ENCODE measurements at places on chromosomes 1 and 21.

- no peak for DNase-seq
These were observed 27.2 kb upstream of the MAN1A2 start for GRCh38 chr1:117339866-117340700.

GRCh38 chr1:17706445-17706844 lies 48.7 kb upstream of the ACTL8 start:
- no peak for DNase-seq

- peak; percentile 69 for DNase-seq
These were observed 9.9 kb downstream of the TOR1AIP2 start for GRCh38 chr1:179867493-179868330.

DNA sequence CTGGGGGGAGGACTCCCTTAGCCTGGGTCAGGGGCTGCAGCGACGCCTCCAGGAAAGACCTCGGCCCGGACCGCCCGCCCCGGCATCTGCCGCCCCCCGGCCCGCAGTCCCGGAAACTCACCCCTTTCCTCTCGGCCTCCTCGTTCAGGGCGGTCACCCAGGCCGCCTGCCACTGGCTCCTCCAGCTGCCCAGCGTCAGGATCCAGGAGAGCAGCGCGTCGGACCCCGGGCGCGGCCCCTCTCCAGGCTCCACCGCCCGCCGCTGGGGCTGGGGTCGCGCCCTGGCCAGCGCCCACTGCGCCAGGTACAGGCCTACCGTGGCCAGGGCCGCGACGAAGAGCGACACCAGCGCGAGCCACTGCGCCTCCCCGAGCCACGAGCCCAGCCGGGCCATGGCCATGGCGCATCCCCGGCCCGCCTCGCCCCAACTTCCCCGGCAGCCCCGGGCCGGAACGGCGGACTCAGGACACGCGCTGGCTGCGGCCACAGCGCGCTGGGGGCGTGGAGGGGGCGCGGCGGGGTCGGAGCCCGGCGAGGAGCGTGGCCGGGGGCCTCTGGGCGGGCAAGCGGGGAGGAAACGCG lies 478 bp downstream of the C2CD2 start:
- no peak for DNase-seq

- DNase-seq, result no peak
These were observed 75.7 kb downstream of the PHTF1 start for GRCh38 chr1:113683384-113684152.

- no peak for DNase-seq
These were observed 28.2 kb downstream of the UBE2U start for GRCh38 chr1:64231654-64232053.

- no peak for DNase-seq
These were observed 50.6 kb downstream of the CHML start for GRCh38 chr1:241589521-241589920.

DNA sequence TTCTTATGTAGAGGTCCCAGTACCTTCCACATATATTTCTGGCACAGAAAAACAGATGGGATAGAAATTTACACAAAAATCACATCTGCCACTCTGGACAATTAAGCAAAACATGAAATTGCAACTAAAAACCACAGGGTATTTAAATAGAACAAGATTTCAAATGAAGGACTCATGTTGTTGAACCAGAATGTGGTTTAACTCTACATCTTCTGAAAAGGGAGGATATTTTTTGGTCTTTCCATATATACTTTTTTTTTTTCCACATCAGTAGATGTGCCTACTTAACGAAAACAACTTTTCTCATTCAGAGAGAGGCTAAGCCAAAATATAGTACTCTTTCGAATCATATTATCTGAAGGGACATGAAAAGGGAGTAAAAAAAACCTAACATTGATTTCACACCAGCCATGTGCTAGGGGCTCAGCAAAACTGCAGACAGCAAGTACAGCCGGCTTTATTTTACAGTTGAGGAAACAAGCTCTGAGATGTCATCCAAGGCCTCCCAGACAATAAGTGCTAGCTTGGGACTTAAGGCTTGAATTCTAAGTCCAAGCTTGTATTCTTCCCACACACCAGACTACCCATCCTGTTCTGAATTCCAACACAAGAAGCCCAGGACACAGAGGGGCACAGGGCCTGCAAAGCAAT lies 208.9 kb downstream of the PBX1 start:
- DNase-seq, result no peak

GRCh38 chr1:155698382-155699038 lies 9.6 kb downstream of the DAP3 start:
- no peak for DNase-seq

DNA sequence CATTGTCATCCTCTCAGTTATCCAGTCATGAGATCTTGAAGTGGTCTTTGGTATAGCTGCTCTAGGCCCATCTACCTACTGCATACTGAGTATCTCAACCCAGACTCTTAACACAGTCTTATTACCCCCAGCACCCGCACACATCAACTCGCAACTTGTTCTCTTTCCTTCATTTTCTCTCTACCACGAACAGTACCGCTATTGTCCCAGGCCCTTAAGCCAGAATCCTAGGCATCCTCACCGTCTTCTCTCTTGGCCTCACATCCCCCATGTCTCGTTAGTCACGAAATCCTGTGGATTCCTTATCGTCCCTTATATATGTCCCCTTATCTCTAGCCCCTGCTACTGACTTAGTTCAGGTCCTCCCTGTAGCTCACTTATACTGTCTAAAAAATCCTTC lies 126.4 kb downstream of the TMEM53 start:
- DNase-seq, result no peak

- DNase-seq, result no peak
These were observed 276.4 kb upstream of the B3GALT2 start for GRCh38 chr1:193462629-193463320.

DNA sequence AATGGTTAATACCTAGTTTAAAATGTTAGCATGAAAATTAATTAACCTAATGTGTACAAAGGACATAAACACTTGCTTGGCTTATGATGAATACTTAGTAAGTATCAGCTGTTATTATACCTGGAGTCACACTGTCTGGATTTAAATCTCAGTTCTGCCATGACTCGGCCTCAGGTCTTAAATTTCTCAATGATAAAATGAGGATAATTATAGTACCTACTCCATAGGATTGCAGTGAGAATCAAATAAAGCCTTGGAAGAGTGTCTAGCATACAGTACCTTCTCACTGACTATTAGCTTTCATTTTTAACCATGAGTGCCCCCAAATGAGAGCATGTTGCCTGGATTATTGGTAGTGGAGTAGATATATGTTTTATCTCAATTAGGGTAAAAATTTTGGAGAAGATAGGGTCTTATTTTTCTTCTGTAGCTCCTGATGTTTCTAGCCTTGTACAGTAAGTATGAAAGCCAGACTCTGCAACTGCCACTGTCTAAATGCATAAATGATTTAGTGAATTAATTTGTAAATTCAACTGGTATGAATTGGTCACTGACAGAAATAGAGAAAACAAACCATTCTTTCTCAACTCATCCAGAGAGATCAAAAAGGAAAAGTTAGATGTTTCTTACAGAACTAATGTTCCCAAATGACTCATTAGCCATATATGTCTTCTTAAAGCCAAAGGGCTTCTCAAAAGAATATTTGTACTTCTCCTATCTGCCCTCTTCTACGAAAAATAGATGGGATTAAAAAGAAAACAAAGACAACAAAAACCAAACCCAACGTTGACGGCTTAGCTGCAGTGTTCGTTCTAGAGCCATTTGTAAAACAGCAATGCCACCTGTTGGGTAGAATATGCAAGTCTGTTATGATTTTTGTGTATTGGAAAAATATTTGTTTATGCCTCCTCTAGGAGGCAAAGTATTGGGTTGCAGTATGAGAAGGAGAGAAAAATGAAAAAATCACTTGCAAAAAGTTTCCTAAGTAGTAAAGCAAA lies 53.8 kb upstream of the MROH9 start:
- no peak for DNase-seq
